Left lung (tissue), 14 donors: ENCODE measurements at places on chromosomes 2 and 18.

DNA sequence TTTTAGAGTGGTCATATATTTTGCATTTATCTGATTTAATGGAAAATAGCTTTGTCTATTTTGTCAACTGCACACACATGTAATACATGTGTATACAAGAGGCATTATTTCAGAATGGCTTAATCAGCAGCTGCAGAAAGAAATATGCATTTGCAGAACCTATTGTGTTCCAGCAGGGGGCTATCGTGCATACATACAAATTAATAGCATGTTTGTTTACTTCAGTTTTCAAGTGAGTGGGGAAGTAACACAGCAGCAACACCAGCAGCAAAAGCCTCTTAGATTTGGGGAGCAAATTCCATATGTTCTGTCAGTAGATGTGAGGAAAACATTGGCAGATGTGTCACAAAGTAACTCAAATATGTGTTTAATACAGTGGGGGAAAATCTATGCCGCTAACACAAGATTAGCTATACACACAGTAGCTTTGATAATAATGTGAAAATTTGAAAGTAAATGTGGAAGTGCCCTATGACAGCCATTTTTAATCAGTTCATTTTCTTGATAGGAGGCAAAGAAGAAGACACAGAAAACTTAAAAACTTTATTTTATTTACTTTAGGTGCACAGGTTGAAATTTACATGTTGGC lies 218.1 kb downstream of the WDR7 start:
- no peak overlapping the region for H3K4me3 ChIP-seq
- H3K27me3 ChIP-seq, result no peaks in the 10 kb centered on the region
- no peak overlapping the region for H3K27ac ChIP-seq
- H3K36me3 ChIP-seq, result no peaks in the 10 kb centered on the region
- no peak for DNase-seq

DNA sequence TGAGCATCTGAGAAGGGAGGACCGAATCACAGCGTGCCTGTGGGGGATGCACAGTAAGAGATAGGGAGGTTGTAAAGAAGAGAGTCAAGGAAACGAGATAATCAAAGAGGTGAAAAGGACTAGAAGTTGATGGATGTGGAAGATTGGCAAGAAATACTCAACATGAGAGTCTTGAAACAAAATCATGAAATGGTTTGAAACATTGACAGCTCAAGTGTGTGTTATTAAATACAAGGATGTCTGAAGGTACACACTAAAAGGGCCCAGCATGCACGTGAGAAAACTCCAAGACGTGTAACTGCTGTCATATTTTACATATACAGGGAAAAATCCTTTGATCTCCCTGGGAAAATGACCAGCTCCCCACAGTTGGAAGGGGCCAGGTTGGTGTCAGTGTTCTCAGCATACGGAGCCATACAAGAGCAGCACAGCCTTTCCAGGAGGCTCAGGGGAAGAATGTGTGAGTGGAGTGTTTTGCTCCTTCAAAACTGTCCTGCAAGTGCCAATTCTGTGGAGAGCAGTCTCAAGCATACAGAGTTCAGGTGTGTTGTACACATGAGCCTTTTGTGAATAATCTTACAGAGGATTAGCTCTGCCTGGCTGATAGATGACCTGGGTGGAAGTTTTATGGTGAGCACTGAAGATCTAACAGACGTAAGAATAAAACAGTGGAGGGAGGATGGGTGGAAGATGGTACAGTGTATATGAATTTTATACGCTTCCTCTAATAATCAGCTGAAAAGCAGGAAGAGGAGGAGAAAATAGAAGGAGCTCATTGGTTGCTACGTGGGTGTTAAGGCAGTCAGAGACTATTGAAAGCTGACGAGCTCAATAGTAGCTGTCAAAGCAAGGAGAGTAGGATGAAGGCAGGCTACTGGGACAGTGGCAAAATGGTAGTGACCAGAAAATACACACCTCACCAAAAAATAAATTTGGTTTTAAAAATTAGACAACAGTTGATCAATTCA lies 126.8 kb downstream of the ATP9B start:
- no peak overlapping the region for H3K4me3 ChIP-seq
- no peak for DNase-seq
- no peaks in the 10 kb centered on the region for H3K27me3 ChIP-seq
- H3K27ac ChIP-seq, result no peak overlapping the region

GRCh38 chr2:161625314-161625919 lies 1.2 kb downstream of the SLC4A10 start:
- H3K4me1 ChIP-seq, result no peaks in the 10 kb centered on the region
- no peak for DNase-seq
- H3K27me3 ChIP-seq, result peaks cover 39% of the 10 kb centered on the region
- no peak overlapping the region for H3K27ac ChIP-seq
- H3K4me3 ChIP-seq, result no peak overlapping the region

DNA sequence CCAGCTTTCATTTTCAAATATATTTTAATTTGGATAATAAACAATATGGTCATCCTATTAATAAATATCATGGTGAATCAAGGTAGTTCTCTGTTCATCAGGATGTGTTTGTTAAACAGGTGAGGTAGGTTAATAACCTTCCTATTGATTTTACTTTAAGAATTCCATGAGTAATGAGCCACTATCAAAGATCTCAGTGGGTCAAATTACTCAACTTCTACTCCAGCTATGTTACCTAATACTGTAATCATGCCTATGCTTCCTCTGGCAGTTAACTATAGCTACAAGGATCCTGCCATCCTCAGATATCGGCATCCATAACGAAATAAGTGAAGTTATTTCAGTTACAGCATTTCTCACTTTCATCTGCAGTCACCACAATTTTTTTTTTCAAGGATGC lies 289.6 kb upstream of the SLC8A1 start:
- H3K36me3 ChIP-seq, result no peaks in the 10 kb centered on the region
- DNase-seq, result no peak
- no peak overlapping the region for H3K27ac ChIP-seq
- no peak overlapping the region for H3K4me3 ChIP-seq
- no peaks in the 10 kb centered on the region for H3K27me3 ChIP-seq

DNA sequence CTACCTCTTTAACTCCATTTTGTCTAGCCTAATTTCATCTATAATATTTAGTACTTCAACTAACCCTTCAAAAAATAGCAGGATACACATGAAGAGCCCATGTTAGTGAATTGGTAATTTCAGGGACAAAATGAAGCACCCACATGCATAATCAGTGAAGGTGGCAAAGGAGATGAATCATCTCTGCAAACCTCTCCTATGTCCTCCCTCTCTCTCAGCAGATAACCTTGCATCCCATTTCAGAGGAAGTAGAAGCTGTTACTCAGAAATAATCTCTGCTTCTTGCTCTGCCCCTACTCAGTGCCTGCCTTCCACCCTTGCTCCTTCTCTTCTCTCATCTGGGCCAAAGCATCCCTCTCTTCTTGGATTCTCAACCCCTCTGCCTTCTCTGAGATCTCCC lies 60.2 kb upstream of the CAVIN2 start:
- no peak overlapping the region for H3K27ac ChIP-seq
- H3K4me3 ChIP-seq, result no peak overlapping the region
- no peaks in the 10 kb centered on the region for H3K27me3 ChIP-seq
- DNase-seq, result no peak

DNA sequence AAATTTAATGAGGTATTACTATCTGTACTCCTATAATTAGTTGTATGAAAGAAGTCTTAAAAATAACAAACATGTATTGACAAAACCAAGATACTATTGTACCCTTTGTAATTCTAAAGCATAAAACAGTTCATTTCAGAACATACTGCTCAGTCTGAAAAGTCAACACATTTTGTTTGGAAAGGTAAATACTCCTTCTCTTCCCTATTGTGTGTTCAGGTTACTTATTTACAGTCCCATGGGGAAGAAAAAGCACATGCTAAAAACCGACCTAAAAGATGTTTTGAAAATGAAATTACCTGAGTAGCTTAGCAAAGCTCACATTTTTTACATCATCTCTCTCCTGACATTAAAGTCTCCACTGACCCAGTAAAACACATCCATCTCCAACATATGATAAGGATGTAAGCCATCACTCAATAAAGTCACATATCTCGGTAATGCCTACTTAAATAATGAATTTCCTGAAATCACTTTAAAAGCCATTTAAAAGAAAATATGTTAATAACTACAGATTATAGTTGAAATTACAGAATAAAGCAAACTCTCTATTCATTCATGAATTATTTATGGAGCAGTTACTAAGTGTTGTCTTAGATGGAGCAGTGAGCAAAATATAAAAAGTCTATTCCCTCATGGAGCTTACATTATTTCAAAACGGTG lies 75.6 kb upstream of the FZD5 start:
- no peaks in the 10 kb centered on the region for H3K27me3 ChIP-seq
- no peak for DNase-seq
- H3K36me3 ChIP-seq, result no peaks in the 10 kb centered on the region
- peaks cover 8% of the 10 kb centered on the region for H3K4me1 ChIP-seq
- no peak overlapping the region for H3K27ac ChIP-seq

DNA sequence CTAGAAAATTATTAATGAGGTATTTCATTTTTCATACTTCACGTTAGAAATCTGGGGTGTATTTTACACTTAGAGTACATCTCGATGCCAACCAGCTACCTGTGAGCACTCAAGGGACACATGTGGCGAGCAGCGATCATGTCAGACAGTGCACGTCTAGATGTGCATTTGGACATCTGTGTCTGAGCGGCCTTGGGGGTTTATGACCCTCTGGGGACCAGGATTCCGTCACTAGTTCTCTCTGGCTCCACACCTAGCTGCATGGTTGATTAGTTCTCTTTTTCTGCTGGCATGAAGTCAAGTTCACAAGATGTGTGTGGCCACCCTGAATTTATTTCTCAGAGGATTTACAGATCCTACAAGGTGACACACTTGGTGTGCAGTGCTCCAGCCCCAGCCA lies 192.2 kb downstream of the TSN start:
- peaks cover 4% of the 10 kb centered on the region for H3K27me3 ChIP-seq
- H3K27ac ChIP-seq, result no peak overlapping the region
- no peak overlapping the region for H3K4me3 ChIP-seq
- no peaks in the 10 kb centered on the region for H3K36me3 ChIP-seq
- no peak for DNase-seq
- no peaks in the 10 kb centered on the region for H3K4me1 ChIP-seq

GRCh38 chr2:88187038-88187676 lies 17.0 kb downstream of the THNSL2 start:
- H3K27ac ChIP-seq, result no peak overlapping the region
- no peak for DNase-seq
- no peaks in the 10 kb centered on the region for H3K27me3 ChIP-seq

DNA sequence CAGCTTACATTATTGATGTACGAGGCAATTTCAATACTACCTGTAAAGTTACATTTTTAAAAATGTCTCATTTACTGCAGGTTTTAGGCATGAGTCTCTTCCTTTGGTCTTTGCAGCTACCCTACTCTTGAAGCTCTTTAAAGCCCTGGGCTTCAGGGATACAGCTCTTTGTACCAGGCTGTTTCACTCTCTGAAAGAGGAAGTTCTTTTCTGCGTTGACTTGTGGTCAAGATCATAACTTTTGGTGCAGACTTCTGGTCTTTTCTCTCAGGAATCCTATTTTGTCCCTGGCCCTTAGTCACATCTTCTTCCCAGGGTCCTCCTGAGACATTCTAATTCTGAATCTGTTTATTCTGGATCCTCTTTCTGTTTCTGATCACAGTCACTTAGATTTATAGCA lies 16.6 kb upstream of the HRH4 start:
- H3K27me3 ChIP-seq, result no peaks in the 10 kb centered on the region
- no peak overlapping the region for H3K4me3 ChIP-seq
- H3K4me1 ChIP-seq, result no peaks in the 10 kb centered on the region
- no peak overlapping the region for H3K27ac ChIP-seq
- DNase-seq, result no peak
